Left lobe of liver (tissue), 2 donors: ENCODE measurements at places on chromosomes 7 and 10. TPM values are rescaled to one million over a fixed set of nuclear protein-coding genes. Genes with fewer than 3 reads are reported as not detected.

DNA sequence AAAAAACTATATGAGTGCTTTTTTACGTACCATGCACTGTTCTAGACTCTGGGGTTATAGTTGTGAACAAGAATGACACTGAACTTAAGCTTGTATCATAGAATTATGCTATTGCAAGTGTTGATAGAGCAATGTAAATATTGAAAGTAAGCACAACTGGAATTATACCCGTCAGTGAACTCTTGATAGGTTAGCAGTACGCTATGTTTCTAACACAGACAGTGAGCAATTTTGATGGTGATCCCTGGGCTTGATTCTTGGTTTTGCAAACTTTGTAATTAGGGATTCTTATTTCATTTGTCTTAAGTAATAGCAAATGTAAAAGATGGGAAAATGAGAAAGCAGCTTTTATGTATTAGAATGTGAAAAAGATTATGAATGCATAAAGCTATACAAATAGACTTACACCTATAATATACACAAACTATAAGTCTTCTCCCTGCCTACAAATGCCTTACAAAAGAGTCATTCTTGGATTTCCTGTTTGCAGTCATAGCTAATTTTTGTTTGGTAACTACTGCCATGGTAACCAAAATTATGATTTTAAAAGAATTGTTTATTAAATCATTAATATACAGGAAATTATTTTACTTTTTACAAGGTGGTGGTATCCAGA, 6.7 kb downstream of the TES start:
- no peak for DNase-seq

DNA sequence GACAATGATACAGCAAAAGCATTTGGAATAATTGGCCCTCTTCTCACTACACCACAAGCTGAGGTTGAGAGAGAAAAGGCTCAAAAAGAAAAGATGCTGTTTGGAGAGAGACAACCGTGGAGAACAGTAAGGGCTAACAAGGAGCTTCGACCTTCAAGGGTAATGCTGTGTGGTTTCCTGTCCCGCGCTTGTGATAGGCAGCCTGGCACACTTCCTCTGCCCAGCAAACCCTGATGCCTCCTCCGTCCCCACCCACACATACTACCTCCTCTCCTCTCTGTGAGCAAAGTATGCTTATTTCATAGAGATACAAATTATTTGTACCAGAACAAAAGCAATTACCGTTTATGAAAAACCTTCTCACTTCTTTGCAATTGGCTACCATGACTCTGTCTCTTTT, 755.4 kb downstream of the KCNMA1 start:
- DNase-seq, result no peak

DNA sequence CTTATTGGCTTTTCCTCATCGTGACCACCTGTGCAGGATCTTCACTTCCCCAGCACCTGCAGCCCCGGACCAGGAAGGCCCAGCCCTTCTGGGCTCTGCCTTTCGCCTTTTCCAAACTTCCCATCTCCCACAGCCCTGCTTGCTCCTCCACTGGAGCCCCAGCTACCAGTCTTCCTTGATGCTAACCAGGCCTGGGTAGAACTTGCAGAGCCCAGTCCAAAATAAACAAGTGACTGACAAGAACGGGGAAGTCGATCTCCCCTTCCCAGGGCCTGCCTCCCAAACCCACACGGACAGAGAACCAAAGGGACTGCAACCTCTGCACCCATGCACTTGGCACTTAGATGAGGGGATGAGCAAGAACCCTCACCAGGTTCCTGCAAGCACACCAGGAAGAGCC, 154.9 kb upstream of the C7orf33 start:
- DNase-seq, result no peak

- no peak for DNase-seq
These were observed 26.2 kb upstream of the CSGALNACT2 start for GRCh38 chr10:43111921-43112607.

Gene TAF5
- total RNA-seq, result 2.1 TPM

Gene CAV2
- total RNA-seq, result 28.4 TPM

Gene TBC1D12
- total RNA-seq, result 4.5 TPM
